ENCODE measurements at places on chromosomes 7 and 10.

DNA sequence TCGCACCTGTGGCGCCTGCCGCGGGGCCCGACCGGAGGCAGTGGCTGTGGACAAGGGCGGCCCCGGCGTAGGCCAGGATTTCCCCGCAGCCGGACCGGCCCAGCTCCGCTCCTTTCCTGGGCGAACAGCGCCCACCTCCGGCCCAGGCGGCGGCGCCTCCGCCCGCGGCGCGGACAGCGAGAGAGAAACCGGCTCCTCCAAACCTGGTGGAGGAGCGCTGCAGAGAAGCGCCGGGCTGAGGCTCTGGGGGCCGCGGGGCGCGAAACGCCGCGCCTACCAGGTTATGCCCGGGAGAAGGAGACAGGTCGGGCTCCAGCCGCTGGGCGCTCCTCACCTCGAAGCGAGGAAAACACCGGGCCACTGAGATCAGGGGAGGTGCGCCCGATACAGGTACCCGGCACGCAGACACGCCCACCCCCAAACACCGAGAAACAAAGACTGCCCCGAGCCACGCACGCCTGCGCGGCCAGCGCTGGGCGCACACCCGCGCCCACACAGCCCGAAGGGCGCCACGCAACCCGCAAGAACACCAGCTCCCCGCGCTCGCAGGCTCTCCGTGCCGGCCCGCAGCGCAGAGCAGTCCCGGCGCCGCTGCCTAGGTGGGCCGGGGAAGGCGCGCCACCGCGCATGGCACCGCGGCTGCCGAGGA is 3.3 kb downstream of the GRID1 start:
- H3K4me3 ChIP-seq: no peak overlapping the region
- H3K27me3 ChIP-seq: peaks cover 37% of the 10 kb centered on the region
- no peaks in the 10 kb centered on the region for H3K36me3 ChIP-seq
- H3K4me1 ChIP-seq: no peaks in the 10 kb centered on the region

GRCh38 chr7:56291-56913 is 136.0 kb upstream of the FAM20C start:
- DNase-seq: no peak
- no peak overlapping the region for H3K27ac ChIP-seq
- H3K36me3 ChIP-seq: no peaks in the 10 kb centered on the region
- H3K4me1 ChIP-seq: no peaks in the 10 kb centered on the region

GRCh38 chr10:47087667-47088066 is 176.4 kb downstream of the PTPN20 start:
- no peak overlapping the region for H3K27ac ChIP-seq
- no peaks in the 10 kb centered on the region for H3K4me1 ChIP-seq
- H3K27me3 ChIP-seq: no peaks in the 10 kb centered on the region
- no peak overlapping the region for H3K4me3 ChIP-seq
- H3K36me3 ChIP-seq: no peaks in the 10 kb centered on the region

GRCh38 chr10:4003348-4003973 is 218.5 kb upstream of the KLF6 start:
- no peak overlapping the region for H3K27ac ChIP-seq
- no peak overlapping the region for H3K4me3 ChIP-seq
- H3K27me3 ChIP-seq: no peaks in the 10 kb centered on the region
- H3K4me1 ChIP-seq: no peaks in the 10 kb centered on the region

DNA sequence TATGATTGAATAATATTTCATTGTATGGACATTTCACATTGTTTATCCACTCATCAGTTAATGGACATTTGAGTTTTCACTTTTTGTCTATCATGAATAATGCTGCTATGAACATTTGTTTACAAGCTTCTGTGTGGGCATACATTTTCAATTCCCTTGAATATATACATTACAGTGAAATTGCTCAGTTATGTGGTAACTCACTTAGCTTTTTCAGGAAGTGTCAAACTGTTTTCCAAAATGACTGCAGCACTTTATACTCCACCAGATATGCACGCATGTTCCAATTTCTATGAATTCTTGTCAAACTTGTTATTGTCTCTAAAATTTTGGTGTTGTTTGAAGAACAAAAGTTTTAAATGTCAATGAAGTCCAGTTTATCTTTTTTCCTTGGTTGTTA is 401.2 kb downstream of the THSD7A start:
- no peaks in the 10 kb centered on the region for H3K36me3 ChIP-seq
- no peak overlapping the region for H3K27ac ChIP-seq
- no peak for DNase-seq
- H3K27me3 ChIP-seq: no peaks in the 10 kb centered on the region
- no peaks in the 10 kb centered on the region for H3K4me1 ChIP-seq
- H3K4me3 ChIP-seq: no peak overlapping the region
